ENCODE measurements at places on chromosomes 7 and 10.

GRCh38 chr7:133053321-133053891 lies 28.5 kb downstream of the CHCHD3 start:
- DNase-seq = no peak

GRCh38 chr10:48506147-48506917 lies 98.5 kb downstream of the ARHGAP22 start:
- DNase-seq = no peak

DNA sequence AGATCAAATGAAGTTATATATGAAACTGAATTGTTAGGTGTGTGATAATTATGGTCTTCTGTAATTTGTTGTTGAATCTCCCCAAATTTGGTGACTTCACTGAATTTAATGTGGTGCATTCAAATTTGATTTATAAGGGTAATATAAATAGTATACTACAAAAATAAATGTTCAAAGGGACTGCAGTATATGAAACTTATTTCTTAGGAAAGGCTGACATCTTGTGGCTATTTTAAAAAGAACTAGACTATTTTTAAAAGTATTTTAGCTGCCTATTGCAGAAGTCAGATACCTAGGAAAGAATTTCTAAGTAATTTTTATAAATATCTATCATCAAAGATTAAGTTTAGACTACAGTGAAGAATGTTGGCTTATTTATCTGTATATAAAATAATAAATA lies 36.6 kb downstream of the ATRNL1 start:
- no peak for DNase-seq

GRCh38 chr7:140383954-140384713 lies 14.2 kb downstream of the SLC37A3 start:
- no peak for DNase-seq

GRCh38 chr7:8089036-8089780 lies 120.6 kb downstream of the GLCCI1 start:
- no peak for DNase-seq

DNA sequence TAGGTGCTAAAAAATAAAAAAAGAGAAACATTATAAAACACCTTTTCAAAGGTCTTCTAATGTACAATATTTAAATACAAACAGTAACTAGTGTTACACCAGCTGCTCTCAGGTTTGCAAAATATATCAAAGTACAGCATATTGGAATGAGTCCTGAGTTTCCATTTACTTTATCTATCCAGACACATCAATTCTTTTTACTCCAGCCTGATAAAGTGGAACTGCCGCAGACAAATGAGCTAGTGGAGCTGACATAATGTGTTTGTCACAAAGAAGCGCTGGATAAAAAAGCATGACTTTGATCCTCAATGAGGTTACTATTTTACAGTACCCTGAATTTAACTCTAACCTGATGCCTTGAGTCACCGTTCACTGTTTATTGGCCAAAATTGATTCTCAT lies 1243.1 kb downstream of the GATA3 start:
- no peak for DNase-seq

DNA sequence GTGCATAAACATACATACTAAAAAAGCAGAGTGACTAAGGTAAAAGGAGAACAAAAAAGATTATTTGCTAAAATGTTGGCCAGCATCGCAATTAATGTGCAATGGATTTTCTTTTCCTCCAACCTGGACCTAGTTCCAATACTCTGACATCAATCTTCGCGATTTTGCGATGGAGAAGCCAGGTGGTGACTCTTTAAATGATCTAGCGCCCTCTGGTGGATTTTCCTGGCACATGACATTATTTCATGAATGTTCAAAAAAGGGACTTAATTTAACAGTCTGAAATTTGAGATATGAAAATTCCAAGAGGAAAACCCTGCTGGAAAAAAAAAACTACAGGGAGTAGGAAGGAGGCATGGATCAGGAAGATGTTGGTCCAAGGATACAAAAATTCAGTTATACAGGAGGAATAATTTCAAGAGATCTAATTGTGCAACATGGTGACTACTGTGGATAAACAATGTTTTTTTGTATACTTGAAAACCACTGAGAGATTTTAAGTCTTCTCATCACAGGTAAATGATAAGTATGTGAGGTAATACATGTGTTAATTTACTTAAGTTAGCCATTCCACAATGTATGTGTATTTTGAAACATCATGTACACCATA lies 4.3 kb upstream of the KCNMA1 start:
- DNase-seq = peak; percentile 45

DNA sequence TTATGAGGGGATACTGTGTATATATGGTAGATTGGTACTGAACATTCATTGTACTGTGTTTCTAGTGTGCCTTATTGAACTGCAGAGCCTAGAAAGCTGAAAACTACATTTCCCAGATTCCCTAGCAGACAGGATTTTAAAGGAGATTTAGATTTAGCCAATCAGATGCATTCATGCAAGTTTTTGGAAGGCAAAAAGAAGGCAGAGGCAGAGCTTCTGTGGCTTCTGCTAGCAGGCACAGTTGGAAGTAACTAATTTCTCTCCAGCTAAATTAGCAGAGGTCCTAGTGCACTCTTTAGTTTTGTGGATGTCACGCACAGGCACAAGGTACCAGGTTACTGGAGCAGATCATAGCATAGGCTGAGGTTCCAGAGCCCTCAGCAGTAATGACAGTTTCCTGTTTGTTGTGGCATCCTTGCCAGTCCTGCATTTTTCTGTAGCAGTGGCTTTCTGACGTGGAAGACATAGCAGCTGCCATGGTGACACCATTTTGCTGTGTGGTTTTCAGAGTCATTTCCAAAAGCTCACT lies 83.7 kb upstream of the CCDC71L start:
- no peak for DNase-seq

DNA sequence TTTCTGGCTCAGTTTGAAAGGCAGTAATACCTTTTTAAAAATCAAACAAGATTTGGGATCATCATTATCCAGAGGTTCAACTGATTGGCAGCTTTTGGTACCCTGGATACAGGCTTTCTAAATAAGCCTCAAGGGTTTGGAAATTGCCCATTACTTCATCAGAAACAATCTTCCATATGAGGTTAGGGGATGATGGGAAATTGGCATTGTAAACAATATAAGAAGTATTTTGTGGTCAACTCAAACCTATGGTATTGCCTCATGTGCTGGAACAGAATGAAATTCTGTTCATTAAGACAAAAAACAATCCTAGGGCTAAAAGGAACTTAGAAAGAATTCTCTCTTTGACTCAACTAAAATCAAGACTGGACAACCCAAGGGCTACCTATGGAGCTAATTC lies 92.6 kb upstream of the HECTD2 start:
- DNase-seq = no peak

- DNase-seq = no peak
Observed at GRCh38 chr10:5855979-5856700, 33.6 kb downstream of the ANKRD16 start.

GRCh38 chr10:117616179-117616578 lies 73.6 kb downstream of the EMX2 start:
- no peak for DNase-seq

All from right kidney (tissue), 9 donors.